Smooth muscle cell of the brain vasculature (primary cell): ENCODE measurements at places on chromosomes 7 and 10.

DNA sequence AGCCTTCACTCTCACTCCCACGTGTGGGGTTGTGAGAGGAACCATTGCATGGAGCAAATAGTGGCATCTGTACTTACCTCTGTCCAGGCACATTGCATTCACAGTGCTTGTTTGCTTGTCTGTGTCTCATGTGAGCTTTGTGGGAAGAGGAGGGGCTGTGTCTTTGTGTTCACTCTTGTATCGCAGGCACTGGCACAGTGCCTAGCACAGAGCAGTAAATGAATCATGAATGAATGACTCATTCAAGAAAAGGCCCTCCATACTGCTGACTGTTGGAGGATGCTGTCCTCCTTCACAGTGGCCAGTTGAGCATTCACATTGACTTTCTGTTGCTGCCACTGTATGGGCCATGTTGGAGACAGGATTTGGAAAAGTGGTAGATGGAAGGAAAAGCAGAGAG lies 125.3 kb downstream of the SORCS3 start:
- DNase-seq, result no peak

DNA sequence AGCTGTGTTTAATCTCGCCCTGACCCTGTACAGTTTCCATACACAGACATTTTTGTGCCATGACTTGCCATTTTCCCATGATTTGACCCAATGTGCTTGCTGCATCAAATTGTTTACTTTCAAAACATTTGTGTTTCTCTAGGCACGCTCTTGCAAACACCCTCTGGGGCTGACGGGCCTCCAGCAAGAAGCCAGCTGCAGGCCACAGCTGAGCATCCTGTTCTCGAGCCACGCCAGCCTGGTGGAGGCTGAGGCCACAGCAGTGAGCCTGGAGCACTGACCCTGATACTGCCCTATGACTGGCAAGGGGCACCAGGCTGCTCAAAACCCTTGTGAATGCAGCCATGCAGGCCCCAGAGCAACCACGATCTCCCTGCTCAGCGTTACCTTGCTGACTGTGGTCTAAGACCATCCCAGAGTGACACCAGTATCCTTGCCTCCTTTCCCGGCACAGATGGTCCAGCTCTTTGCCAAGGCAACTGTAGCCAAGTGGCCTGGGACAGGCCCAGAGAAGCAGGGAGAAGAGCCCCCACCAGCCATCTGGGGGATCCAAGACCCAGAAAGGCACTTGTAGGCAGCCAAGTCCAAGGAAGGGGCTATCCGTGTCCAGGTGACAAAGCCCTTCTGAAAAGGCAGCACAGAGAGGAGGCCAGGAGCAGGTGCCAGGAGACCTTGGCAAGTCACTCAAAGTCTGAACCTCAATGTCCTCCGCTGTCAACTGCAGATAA lies 78.5 kb downstream of the OAT start:
- peak; percentile 96 for DNase-seq

- DNase-seq, result no peak
Measured at GRCh38 chr7:89072081-89072480, 276.5 kb upstream of the TEX47 start.

GRCh38 chr7:125504848-125505247 lies 575.2 kb upstream of the POT1 start:
- DNase-seq, result peak; percentile 12

- DNase-seq, result no peak
Measured at GRCh38 chr7:157488966-157489365, 152.2 kb downstream of the DNAJB6 start.

DNA sequence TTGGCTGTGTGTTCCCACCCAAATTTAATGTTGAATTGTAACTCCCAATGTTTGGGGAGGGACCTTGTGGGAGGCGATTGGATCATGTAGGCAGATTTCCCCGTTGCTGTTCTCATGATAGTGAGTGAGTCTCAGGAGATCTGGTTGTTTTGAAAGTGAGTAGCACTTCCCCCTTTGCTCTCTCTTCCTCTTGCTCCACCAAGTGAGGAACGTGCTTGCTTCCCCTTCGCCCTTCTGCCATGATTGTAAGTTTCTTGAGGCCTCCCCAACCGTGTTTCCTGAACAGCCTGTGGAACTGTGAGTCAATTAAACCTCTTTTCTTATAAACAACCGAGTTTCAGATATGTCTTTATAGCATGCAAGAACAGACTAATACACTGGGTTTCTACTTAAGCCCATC lies 176.3 kb downstream of the CDK14 start:
- DNase-seq, result no peak

DNA sequence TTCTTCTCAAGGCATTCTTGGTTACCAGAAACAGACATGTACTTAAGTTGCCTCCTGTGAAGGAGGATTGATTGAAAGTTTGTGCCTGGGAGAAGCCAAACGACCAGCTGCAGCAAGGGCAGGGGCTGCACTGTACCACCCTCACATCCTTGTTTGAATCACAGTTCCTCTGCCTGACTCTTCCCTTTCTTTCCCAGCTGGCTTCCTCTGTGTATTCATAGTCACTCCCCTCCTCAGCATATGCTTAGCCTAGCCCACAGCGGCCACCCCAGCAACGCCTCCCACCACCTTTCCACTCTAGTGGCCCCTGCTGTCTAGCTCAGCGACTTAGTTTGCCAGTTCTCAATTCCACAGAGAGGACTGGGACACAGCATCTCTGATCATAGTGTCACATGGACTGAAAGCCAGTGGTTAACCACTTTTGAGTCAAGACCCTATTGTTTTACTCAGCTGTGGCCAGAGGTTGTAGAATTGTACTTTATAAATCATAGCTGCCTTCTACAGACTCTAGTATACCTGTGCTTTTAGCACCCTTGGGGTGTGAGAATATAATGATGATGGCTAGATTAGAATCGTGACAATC lies 643.0 kb downstream of the SUGCT start:
- no peak for DNase-seq

- DNase-seq, result no peak
Measured at GRCh38 chr10:119368991-119369869, 161.9 kb downstream of the GRK5 start.

DNA sequence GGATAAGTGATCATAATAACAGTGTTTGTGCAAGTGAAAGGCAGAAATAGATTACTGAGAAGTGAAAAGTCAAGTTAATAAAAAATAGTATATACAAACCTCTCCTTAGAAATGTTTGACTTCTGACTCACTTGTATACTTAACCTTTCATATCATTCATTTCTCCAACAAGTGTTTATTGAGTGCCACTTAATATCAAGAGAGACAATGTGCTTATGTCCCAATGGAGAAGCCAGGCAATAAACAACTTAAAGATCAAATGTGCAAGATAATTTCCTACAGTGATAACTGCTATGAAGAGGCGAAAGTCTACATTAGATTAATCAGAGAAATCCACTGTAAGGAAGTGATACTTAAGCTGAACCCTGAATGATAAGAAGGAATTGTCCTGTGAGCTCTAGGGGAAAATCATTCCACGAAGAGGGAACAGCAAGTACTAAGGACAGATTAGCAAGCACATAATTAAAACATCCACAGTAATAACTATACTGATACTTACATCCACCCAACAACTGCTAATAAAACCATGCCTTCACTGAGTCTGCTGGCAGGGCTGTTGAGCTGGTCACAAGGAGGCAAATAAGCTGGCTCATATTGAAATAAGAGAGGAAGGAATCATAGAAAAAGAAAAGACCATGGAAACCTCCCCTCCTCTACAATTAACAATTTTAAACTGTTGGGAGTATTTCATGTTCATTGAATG lies 203.5 kb downstream of the CTNNA3 start:
- DNase-seq, result no peak

- no peak for DNase-seq
Measured at GRCh38 chr7:133102276-133103060, 20.6 kb upstream of the CHCHD3 start.

GRCh38 chr7:27739301-27739908 lies 557 bp upstream of the TAX1BP1 start:
- DNase-seq, result no peak

DNA sequence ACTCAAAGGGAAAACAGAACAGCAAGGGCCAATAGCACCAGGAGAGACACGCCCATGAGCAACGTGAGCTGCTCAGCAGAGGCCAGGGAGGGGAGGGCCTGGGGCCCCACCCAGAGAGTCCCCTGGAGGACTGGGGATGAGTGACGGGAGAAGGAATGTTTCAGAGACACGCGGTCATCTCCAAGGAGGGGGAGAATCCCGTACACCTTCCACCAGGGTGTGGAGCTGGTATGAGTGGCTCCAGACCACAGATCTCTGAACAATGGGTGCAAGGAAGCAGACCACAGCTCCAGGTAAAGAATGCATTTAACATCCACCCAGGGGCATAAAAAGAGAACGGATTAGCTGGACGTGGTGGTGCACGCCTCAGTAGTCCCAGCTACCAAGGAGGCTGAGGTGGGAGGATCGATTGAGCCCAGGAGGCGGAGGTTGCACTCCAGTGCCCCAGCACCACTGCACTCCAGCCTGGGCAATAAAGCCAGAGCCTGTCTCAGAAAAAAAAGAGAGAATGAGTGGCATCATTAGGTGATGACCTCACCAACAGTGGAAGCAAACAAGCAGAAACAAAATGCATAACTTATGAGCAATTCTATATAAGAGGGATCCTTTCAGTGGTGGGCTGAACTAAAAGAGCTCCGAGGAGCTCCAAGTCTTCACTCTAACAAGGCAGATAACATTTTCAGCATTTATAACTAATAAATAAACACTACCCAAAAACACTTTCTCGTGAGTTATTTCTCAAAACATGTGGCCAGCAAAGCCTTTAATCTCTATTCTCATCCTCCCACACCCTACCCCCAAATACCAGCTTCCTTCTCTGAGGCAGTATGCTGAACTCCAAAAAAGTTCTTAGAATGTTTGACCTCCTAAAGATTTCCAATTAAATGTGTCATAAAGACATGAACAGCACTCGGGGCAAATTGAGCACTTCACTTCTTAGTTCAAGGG lies 12.5 kb downstream of the PSAP start:
- DNase-seq, result no peak

DNA sequence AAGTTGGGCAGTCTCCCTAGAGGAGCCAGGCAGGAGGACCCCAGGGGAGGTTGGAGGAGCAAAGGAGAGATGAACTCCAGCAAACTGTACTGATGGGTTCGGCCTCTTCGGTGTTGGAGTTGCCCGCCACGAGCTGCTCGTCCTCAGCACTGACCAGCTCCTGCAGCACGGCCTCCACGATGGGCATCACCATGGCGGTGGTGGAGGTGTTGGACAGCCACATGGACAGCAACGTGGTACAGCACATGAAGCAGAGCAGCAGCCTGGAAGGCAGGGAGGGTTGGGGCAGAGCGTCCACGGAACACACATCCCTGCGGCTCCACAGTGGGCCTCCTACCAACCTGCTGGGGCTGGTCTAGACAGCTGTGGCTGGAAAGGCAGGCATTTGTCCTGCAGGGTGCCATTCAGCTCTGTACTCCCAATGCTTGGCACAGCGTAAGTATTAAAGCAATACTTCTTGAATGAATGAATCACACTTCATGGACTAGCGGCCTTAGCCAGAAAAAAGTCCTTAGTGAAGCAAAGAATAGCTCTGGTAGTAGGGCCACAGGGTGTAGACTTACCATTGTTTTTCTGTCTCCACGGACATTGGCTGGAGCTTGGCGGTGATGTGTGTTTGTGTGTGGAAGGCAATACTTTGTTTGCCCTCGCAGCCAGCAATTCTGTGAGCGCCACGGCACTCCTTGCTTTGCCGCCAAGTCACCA lies 21.8 kb downstream of the SLC13A4 start:
- DNase-seq, result no peak

GRCh38 chr10:103602028-103602851 lies 108.7 kb downstream of the NEURL1 start:
- DNase-seq, result no peak

GRCh38 chr10:132946806-132947546 lies 4.6 kb upstream of the CFAP46 start:
- no peak for DNase-seq

- peak; percentile 12 for DNase-seq
Measured at GRCh38 chr7:38932509-38933168, 23.6 kb upstream of the VPS41 start.

DNA sequence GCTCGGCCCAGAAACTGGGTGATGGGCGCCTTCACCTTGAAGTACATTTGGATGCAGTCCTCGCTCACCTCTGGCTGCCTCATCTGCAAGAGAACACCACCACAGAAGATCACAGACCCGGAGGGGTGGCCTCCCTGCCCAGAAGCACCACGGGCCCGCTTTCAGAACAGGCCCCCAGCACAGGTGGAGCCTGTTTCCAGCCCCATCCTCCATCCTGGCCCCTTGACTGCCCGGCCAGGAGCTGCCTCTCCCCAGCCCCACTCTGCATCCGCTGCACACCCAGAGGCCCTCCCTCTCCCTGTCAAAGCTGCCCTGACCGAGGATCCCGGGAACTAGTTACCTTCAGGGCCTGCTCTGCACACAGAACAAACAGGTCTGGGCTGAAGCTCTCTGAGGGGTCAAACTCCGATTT lies 724 bp downstream of the CFAP46 start:
- no peak for DNase-seq

DNA sequence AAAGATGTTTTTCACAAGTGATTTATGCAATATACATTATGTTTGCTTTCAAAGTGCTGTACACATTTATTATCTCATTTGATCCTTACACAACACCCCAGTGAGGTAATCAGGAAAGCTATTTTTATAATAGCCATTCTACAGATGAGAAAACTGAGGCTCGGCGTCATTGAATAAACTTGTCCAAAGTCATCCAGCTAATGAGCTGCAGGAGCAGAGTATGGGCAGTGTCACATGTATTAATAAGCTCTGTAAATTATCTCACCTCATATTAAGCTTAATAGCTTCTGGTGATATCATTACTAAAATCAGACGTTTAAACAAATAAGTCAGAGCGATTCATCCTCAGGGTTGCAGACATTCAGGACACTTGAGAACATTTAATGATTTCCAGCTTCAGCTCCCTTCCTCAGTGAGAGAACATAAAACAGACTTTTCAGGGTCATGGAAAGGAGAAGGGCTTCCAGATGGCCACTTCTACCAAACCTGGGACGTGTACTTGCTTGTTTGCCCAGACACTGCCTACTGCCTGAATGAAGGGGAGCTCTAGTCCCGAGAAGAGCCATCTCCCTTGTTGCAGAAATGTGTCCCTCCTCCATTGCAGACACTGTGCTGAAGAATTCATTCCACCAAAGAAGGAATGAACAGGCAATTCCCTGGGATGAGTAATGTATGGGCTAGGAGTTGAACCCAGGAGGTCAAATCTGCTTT lies 20.5 kb upstream of the FZD1 start:
- no peak for DNase-seq

GRCh38 chr7:48031111-48031510 lies 2.2 kb upstream of the SUN3 start:
- DNase-seq, result no peak

GRCh38 chr7:2954433-2954853 lies 89.2 kb downstream of the CARD11 start:
- DNase-seq, result no peak

DNA sequence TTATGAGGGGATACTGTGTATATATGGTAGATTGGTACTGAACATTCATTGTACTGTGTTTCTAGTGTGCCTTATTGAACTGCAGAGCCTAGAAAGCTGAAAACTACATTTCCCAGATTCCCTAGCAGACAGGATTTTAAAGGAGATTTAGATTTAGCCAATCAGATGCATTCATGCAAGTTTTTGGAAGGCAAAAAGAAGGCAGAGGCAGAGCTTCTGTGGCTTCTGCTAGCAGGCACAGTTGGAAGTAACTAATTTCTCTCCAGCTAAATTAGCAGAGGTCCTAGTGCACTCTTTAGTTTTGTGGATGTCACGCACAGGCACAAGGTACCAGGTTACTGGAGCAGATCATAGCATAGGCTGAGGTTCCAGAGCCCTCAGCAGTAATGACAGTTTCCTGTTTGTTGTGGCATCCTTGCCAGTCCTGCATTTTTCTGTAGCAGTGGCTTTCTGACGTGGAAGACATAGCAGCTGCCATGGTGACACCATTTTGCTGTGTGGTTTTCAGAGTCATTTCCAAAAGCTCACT lies 83.7 kb upstream of the CCDC71L start:
- DNase-seq, result no peak
